ENCODE measurements at places on chromosomes 11 and 22.

GRCh38 chr11:431921-432320 is 9.9 kb downstream of the ANO9 start:
- no peak for DNase-seq

- DNase-seq = no peak
Measured at GRCh38 chr11:95219599-95219998, 11.4 kb downstream of the SESN3 start.

GRCh38 chr11:83845797-83846196 is 559.6 kb upstream of the CCDC90B start:
- no peak for DNase-seq

- DNase-seq = no peak
Measured at GRCh38 chr22:48338793-48339705, 1488.6 kb downstream of the BRD1 start.

GRCh38 chr11:127114035-127114434 is 113.5 kb upstream of the KIRREL3 start:
- DNase-seq = no peak

GRCh38 chr22:47460861-47461260 is 698.4 kb downstream of the TBC1D22A start:
- no peak for DNase-seq

- DNase-seq = peak; percentile 28
Measured at GRCh38 chr11:2444821-2445745, at the start of gene KCNQ1. TSS of gene KCNQ1 (plus strand) at chr11:2445008. CDS start at chr11:2445099, 91 bp downstream.

DNA sequence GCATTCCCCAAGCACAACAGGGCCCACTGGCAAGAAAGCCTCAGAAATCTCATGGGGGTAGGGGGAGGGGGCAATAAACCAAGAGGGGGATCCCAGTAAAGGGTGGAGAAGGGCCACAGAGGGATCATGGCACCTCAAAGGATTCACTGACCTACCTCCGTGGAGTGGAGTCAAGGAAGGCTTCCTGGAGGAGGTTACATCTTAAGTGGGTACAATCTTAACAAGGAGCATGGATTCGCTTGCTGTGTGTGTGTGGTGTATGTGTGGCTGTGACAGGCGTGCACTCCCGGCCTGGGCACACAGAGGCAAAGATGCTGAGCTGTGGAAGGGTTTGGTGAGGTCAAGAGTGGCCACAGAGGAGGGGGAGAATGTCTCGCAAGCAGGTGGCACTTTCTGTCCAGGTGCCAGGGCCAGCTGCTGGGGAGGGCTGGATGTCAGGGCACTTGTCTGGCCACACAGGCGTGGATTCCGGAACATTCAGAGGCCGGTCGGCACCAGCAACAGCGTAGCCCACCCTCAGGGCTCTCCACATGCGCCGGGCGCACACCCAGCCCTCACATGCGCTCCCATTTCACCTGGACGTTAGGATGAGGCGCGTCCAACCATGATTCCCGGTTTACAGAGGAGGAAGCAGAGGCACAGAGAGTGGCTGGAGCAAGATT is 43.3 kb downstream of the WNT7B start:
- no peak for DNase-seq

DNA sequence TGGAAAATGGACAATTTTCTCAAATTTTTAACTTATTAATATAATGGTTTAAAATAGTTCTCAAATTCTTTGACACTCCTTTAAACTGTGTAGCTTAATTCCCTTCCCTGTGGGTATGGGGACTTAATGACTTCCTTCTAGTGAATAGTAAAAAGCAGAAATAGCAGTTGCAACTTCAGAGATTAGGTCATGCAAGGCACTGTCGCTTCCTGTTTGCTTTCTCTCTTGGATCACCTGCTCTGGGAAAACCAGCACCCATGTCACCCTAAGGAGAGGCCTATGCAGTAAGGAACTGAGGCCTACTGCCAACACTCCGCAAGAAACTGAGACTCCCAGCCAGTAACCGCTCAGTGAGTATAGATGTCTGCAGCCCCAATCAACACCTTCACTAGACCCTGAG is 5.5 kb upstream of the PANX3 start:
- no peak for DNase-seq

DNA sequence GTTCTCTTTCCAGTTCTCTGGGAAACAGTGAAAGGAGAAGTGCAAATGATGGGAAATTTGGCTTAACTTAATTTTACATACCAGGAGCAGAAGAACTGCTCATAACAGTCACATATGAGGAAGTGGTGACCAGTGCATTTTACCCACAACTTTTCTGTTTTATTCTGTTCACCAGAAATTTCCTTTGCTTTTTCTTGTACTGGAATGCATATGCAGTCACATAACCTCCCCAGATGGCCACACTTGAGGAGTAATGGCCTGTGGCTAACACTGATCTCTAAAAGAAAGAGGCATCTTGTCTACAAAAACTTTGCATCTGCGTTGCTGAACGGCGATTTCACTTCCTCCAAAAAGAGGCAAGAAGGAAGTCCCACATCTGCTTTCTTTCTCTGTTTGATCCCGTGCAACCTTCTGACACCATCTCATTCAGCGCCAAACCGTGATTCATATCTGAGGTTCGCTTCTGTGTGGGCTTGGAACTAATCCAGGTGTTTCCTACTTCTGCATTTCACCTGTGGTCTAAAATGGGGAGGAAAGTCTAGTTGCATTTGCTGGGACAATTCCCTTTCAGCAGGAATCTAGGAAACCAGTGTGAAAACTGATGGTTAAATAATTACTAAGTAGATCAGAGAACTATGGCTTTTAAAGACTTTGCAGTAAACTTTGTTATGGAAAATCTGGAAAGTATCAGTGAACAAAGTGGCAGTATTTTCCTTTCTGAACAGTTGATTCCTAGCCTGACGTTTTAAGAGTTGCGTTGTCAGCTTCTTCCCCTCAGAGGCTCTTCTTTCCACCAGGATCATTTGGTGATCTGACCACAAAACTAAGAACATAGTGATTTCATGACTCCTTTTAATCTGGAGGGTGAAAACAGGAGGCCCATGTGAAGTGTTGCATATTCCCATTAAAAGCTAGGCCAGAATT is 4.2 kb upstream of the MPEG1 start:
- peak; percentile 97 for DNase-seq

GRCh38 chr11:2553886-2554285 is 109.1 kb downstream of the KCNQ1 start:
- no peak for DNase-seq

- DNase-seq = no peak
Measured at GRCh38 chr11:80783561-80783960, 1342.7 kb upstream of the TENM4 start.

- no peak for DNase-seq
Measured at GRCh38 chr11:24900514-24900913, 403.7 kb downstream of the LUZP2 start.

DNA sequence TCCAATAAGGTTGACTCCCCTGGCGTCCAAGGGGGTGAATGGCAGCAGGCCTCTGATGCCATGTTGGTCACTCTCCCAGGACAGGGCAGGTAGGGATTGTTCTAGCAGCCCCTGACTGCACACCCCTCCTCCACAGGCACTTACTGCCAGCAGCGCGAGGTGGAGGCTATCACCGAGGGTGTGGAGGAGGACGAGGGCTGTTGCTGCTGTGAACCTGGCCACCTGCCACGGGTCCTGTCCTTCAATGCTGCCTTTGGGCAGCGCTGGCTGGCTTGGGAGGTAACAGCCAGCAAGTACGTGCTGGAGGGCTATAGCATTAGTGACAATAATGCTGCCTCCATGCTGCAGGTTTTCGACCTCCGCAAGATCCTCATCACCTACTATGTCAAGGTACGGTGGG is 7.7 kb upstream of the SIPA1 start:
- DNase-seq = no peak

GRCh38 chr11:1782831-1783724 is 19.4 kb upstream of the CTSD start:
- no peak for DNase-seq

GRCh38 chr11:123434262-123434661 is 4.2 kb downstream of the GRAMD1B start:
- DNase-seq = peak; percentile 62

DNA sequence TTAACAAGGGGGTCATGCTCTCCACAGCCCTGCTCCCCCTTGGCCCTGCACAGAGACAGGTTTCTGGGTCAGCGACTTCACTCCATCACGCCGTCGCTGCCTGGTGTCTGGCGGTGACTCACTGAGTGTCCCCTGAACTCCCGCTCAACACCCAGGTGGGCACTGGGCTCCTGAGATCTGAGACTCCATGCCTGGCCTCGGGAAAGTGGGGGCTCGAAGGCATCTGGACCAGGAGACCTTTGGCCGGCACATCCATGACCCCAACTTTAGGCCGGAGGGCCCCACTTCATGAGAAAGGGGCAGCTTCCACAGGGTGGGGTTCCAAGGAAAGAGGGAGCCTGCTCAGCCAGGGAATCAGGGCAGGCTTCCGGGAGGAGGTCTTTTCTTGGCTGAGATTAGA is 79.3 kb upstream of the PRR5 start:
- DNase-seq = no peak

DNA sequence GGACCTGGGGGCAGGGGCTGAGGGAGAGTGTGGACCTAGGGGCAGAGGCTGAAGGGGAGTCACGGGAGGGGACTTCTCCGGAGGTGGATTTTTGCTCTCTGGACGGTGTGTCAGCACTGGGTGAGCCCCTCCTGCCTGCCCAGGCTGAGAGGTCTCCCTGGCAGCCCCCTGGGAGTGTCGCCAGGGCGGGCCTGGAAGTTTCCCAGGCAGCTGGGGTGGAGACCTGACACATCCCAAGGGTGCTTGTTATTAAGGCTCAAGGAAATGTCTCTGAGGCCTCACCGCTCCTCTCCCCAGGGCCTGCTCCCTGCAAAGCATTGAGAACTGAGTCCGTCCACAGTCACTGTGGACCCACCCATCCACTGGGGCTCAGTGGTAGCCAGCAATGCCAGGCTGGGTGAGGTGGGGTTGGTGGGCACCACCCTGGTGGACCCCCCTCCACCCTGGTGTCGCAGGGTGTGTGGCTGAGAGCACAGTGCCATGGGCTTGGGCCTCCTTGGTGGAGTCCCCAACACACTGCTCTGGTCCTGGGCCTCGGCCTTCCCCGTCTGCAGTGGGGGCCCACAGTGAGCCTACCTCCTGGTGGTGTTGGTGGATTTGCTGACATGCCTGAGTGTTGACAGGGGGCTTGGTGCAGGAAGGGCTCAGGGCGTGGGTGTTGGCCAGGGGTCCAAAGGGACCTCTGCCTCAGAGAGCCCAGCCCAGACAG is 2.5 kb downstream of the CD81 start:
- DNase-seq = no peak

DNA sequence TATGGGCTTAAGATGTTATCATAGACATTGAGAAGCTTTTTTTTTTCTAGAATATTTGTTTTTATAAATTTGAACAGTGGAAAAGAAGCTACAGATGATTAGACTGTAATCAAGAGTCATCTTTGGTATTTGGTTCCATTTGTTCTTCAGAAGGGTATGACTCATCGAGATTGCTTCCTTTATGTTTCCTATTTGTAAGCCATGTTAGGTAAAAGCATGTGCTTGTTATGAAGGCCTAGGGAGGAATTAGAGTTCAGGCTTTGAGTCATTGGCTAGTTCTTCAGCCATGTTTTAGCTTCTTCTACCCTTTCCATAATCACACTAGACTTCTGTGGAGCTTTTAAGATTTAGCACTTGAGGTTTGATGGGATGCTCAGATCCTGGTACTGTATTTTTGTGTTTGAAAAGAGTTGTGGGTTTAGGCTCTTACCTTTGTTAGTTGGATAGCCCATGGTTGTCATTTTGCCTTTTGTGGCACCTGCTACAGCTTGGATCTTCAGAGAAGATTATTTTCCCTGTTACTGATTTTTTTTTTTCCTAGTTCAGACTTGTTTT is 44.3 kb downstream of the POLD3 start:
- DNase-seq = no peak

- DNase-seq = peak; percentile 10
Measured at GRCh38 chr11:117520201-117520600, 192.5 kb downstream of the CEP164 start.

GRCh38 chr22:44884968-44885805 is 124.6 kb downstream of the PHF21B start:
- no peak for DNase-seq

All from GM12865 (cell line).